ENCODE measurements at places on chromosomes 16 and 17.

DNA sequence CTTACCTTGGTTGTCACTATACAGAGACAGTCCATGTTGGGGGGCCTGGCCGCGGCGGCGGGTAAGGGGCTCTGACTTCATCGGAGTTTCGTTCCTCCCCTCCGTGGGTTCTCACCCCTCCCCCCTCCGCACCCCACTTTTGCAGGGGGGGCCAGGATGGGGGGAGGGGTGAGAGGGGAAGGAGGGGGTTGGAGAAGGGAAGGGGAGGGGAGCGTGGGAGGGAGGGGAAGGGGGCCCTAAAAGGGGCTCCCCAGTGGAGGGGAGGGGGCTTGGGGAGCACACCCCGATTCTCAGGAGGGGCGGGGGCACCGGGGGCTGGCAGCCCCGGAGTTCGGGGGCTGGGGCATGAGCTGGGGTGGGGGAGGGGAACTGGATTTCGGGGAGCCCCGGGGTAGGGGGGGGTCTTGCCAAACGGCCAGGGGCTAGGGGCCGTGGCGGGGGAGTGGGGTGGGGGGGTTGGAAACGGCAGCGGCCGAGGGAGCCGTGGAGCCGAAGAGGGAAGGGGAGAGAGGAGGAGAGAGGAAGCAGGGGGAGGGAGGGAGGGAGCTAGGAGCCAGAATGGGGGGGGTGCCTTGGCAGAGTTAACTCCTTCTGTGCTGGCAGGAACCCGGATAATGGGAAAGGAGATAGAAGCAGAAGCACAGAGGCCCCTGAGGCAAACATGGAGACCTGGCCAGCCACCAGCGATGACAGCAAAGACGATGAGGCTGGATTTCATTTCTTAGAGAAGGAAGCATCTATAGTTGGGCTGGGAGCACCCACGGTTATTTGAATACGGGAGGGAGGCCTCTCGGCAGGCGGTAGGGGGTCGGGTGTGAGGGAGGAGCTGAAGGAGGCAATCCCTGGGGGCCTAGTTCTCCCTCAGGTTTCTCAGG, 2.3 kb downstream of the DLG4 start:
- no peak for DNase-seq

GRCh38 chr17:32757963-32758362, 119.0 kb downstream of the MYO1D start:
- no peak for DNase-seq

DNA sequence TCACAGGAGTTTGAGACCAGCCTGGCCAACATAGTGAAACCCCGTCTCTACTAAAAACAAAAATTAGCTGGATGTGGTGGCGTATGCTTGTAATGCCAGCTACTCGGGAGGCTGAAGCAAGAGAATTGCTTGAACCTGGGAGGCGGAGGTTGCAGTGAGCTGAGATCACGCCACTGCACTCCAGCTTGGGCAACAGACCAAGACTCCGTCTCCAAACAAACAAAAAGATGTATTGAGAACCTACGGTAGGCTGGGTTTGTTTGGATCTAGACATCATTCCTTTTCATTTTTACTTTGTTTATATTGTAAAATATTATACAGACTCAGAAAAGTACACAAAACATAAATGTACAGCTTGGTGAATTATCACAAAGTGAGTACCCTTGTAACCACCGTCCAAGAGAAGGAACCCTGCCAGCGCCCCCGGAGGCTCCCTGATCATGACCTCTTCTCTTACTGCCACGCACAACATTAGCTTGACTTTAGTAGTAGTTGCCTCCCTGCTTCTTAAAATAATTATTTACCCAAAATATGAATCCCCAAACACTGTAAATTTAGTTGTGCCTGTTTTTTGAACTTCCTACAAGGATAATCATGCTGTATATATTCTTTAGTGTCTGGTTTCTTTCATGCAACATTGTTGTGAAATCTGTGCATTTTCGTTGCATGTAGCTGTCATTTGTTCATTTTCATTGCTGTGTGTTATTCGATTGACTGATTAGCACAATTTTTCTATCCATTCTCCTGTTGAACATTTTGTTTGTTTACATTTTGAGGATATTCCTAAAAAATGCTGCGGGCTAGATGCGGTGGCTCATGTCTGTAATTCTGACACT, 56.5 kb downstream of the KSR1 start:
- DNase-seq = no peak

DNA sequence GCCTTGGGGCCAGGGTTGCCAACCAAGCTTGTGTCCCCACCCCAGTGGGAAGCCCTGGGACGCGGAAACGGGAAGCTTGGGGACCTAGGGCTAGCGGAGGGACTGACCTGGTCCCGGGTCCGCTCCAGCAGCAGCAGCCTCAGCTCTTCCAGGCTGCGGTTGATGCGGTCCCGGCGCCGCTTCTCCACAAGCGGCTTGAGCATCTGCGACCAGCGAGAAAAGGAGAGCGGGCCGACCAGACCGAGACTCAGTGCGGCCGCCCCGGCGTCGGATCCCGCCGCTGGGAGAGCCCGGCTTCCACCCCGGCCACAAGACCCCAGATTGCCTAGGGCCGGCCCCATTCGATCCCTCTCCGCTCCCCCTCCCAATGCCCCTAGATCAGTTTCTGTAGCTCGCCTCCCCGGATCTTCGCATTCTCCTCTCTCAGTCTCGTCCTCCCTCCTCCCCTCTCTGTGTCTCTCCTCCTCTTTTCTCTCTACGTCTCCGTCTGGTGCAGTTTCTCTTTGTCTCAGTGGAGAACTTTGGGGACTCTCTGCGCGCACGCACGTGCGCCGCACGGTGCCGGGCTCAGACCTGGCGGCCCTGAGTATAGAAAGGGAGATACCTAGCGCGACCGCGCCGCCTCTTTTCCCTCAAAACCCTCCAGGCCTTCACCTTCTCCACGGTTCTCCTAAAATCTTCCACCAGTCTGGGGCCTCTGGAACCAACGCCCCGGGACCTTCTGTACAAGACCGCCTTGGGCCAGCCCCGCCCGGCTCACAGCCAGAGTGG, 797 bp downstream of the HES7 start:
- peak; percentile 35 for DNase-seq

GRCh38 chr17:79085154-79085920, 10.7 kb downstream of the ENGASE start:
- DNase-seq = no peak

GRCh38 chr16:70430667-70431536, 8.0 kb downstream of the ST3GAL2 start:
- DNase-seq = peak; percentile 35

DNA sequence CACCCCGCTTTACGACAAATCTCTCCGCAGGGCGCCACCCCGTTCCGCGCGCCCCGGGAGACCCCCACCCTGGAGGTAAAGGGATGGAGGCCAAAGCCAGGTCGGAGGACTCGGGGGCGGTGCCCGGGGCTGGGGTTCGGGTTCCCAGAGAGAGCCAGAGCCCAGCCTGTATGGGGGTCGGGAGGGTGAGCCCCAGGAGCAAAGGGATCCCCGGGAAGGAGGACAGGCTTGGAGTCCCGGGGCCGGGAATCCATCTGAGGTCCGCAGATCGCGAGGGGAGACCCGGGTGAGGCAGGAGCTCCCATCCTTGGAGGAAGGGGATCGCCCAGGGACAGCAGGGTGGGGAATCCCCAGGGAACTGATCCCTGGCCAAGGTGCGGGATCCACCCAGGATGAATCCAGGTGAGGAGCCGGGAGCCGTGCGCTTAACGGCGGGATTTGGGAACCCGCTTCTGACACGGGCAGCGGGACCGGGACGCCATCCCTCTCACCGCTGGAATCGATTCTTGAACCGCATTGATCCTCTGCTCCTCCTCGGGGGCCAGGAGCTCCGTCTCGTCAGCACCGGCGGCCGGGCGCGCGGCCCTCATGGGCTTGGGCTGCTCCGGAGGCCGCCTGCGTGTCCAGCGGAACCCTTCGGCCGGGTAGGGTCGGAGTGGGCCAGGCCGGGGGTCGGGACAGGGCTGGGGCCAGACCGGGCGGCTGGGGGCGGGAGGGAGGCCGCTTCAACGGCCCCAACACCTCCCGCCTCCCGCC, at the start of gene MMD:
Gene MMD (minus strand): TSS at position 657 of the 756 bp plus-strand sequence. CDS start 140 bp downstream, at position 517.
- DNase-seq = peak; percentile 6

DNA sequence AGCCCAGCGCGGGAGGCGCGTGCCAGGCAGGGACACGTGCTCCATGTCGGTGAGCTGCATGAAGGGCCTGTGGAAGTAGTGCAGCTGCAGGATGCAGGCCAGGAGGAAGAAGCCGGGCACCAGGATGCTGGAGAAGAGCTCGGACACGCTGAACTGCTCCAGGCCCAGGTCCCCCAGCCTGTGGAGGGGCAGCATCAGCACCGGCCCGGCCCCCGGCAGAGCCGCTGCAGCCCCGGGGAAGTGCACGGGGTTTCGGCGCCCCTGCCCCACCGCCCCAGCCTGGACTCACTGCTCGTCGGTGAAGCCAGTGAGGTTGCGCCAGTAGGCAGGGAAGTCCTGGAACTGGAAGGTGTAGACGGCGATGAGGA, 28.0 kb downstream of the CTU2 start:
- DNase-seq = no peak

DNA sequence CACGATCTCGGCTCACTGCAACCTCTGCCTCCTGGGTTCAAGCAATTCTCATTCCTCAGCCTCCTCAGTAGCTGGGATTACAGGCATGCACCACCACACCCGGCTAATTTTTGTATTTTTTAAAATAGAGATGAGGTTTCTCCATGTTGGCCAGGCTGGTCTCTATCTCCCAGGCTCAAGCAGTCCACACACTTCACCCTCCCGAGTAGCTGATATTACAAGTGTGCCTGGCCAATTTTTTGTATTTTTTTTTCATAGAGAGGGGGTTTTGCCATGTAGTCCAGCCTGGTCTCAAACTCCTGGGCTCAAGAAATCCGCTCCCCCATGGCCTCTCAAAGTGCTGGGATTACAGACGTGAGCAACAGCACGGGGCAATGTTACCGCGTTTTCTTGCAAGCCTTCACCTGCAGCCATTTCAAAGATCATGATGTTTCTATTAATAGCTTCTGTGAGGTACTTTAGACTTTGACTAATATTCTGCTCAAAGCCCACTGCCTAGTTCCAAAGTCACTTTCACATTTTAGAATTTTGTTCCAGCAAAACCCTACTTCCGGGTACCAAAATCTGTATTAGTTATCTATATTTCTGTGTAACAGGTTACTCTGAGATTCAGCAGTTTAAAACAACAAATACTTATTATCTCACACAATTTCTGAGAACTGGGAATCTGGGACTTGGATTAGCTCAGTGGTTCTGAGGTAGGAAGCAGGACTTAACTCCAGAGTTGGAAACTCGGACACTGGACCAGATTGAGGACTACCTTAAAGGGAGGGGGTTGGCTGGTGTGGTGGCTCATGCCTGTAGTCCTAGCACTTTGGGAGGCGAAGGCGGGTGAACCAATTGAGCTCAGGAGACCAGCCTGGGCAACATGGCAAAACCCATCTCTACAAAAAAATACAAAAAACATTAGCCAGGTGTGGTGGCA, 12.0 kb upstream of the MED13 start:
- DNase-seq = no peak

DNA sequence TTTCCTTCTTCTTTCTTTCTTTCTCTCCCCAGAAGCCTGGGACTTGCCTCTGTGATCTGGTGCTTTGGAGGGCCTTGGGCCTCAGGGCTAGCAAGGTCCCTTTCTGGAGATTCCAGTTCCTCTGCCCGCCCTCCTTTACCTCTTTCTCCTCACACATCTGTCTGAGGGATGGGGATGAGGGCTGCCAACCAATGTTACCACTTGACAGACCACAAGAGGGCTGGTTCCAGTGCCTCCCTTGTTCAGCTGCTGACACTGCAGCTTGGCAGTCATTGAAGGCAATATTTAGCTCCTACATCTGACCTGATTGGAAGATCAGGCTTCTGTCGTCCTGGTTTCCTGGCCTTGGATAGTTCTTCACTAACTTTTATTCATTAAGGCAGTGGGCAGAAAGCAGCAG, 3.6 kb upstream of the ZNF652 start:
- no peak for DNase-seq

DNA sequence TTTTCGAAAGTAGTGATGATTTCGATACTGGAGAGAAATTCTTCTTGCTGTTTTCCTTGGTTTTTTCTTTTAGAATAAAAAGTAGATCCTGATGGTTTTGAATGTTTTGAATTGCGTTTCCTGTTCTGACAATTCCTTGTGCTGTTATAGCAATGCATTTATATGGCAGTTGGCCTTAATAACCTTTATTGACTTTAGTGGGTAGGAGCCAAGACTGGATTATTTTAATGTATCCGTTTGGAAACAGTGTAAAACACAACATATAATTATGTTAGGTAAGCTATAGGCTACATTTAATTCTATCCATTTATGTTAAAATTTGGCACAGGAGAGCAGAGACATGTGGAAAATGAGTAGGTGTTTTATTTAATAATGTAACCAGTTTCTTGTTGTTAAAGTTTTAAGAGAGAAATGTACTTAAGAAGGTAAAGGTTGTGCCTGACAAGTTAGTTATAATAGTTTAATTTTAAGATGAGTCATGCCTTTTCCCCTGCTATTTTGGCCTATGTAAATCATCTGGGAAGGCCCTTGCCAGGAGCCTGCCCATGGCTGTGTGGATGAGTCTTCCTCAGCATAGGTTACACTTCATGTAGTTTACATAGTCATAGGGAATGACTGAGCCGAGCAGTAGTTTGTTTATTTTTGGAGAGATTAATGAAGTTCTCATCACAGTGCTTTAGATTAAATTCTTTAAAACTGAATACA, 189.9 kb downstream of the FTO start:
- no peak for DNase-seq

DNA sequence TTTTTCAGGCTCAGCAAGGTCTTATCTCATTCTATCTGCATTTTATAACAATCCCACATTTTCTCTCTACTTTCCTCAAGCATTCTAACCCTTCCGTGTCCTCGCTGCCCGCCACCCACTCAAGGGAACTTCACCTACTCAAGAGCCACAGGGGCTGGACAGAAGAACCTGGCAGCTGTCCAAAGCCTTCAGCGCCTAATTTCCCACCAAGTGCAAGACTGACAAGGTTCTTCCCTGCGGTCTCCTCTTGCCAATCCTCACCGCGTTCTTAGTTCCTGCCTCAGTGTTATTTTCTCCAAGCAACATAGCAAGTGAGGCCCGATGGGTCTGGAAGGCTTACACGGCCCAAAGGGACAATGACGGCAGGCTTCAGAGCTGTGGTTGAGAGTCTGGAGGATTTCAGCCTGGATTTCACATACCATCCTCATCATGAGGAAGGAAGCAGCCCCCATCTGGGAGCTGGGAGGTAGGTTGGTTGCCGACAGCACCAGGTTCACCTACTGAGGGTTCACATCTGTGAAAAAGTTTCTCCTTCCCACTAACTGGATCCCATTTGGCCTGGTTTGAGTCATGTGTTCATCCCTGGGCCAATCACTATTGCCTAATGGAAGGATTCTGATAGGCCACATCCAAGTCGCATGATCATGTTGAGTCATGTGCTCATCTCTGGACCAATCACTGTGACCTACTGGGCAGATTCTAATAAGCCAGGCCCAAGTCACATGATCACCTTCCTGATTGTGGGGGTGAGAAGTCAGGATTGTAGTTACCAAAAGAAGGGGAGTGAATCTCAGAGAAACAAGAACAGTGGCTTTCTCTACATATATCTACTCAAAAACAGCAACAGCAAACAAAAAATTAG, 108.2 kb downstream of the N4BP1 start:
- DNase-seq = no peak

- no peak for DNase-seq
Observed at GRCh38 chr16:4026854-4027253, 89.4 kb downstream of the ADCY9 start.

- peak; percentile 95 for DNase-seq
Observed at GRCh38 chr16:3717235-3718018, at the start of gene TRAP1. Gene TRAP1 (minus strand): TSS chr16:3717524. CDS start chr16:3717508, 16 bp downstream.

- DNase-seq = no peak
Observed at GRCh38 chr17:36212966-36213365, 2.1 kb downstream of the CCL4L2 start.

GRCh38 chr17:61849674-61850073, 13.7 kb downstream of the BRIP1 start:
- no peak for DNase-seq
